ENCODE measurements at places on chromosomes 7 and 10. TPM values are rescaled to one million over a fixed set of nuclear protein-coding genes. Genes with fewer than 3 reads are reported as not detected.

DNA sequence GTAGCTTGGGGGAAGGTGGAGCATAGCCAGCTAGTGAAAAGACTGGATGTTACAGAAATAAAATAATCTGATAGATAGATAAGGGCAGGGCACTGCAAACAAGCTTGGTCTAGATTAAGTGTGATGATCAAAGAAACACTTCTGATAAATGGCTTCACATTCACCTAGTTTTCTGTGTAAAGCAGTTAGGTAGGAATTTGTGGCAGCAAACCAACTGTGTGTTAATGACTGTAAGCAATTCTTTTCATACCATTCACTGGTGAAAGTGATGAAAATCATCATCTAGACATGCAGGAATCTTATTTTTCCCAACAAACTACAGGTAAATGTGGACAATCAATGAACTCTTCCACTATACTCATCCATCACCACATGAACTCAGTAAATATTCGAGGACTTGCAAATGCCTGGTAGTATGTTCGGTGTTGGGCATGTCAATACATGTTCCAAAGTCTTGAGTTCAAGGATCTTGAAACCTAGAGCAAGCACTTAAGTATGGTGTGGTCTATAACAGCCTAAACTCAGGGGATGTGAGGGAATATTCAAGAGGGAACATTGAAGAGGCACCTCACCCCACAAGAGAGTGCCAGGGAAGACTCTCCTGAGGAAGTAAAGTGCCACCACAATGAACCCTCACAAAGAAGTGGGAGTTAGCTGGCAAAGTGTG, 20.5 kb downstream of the PON3 start:
- no peak for DNase-seq
- no peaks in the 10 kb centered on the region for H3K4me1 ChIP-seq
- H3K4me3 ChIP-seq: no peak overlapping the region
- H3K27me3 ChIP-seq: no peaks in the 10 kb centered on the region
- no peak overlapping the region for H3K27ac ChIP-seq
- peaks cover 18% of the 10 kb centered on the region for H3K36me3 ChIP-seq

- H3K27ac ChIP-seq: no peak overlapping the region
- H3K4me1 ChIP-seq: no peaks in the 10 kb centered on the region
- no peaks in the 10 kb centered on the region for H3K27me3 ChIP-seq
- H3K4me3 ChIP-seq: no peak overlapping the region
These were observed 99.1 kb downstream of the ZNF680 start for GRCh38 chr7:64463636-64464375.

GRCh38 chr7:76304888-76305375, 2.5 kb downstream of the HSPB1 start:
- H3K4me3 ChIP-seq: no peak overlapping the region
- peaks cover 9% of the 10 kb centered on the region for H3K36me3 ChIP-seq
- no peaks in the 10 kb centered on the region for H3K4me1 ChIP-seq
- DNase-seq: no peak
- H3K27ac ChIP-seq: no peak overlapping the region
- no peaks in the 10 kb centered on the region for H3K27me3 ChIP-seq

Gene BAZ1B
- 95.7 TPM for total RNA-seq

Gene MMP21
- not detected for total RNA-seq

Gene CPED1
- 0.13 TPM for total RNA-seq

GRCh38 chr7:103524042-103524907, 78.3 kb upstream of the SLC26A5 start:
- no peaks in the 10 kb centered on the region for H3K36me3 ChIP-seq
- no peak for DNase-seq

Gene DGKI
- 0.77 TPM for total RNA-seq

DNA sequence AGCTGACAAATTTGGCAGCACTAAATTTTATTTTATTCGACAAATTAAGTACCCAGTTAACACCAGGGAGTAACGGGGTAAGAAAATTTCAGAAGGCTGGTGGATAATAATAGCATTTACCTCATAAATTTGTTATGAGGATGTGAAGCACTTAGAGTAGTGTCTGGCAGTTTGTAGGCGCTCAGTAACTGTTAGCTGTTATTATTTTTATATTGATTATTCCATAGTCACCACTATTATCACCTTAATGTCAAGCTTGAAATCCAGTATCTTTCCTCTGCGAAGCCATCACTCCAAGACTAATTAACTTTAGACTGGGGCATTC, 563 bp upstream of the COA1 start:
- H3K4me3 ChIP-seq: peak overlapping the region; percentile 96
- H3K4me1 ChIP-seq: no peaks in the 10 kb centered on the region
- no peak overlapping the region for H3K27ac ChIP-seq
- DNase-seq: no peak
- H3K27me3 ChIP-seq: no peaks in the 10 kb centered on the region

GRCh38 chr10:43765516-43765915, 116.8 kb upstream of the ZNF32 start:
- H3K27ac ChIP-seq: no peak overlapping the region
- H3K27me3 ChIP-seq: no peaks in the 10 kb centered on the region
- no peak for DNase-seq
- H3K4me3 ChIP-seq: no peak overlapping the region
- H3K4me1 ChIP-seq: no peaks in the 10 kb centered on the region
- H3K36me3 ChIP-seq: no peaks in the 10 kb centered on the region

Gene ECD
- 41.6 TPM for total RNA-seq

Gene OR2A1
- not detected for total RNA-seq

Gene LIPK
- not detected for total RNA-seq

Gene EBLN1
- not detected for total RNA-seq

GRCh38 chr7:125675640-125676039, 746.0 kb upstream of the POT1 start:
- H3K36me3 ChIP-seq: no peaks in the 10 kb centered on the region
- no peak for DNase-seq
- H3K4me3 ChIP-seq: no peak overlapping the region
- H3K27ac ChIP-seq: no peak overlapping the region
- no peaks in the 10 kb centered on the region for H3K27me3 ChIP-seq

Gene ITGA8
- total RNA-seq: not detected

Gene SHH
- 0.07 TPM for total RNA-seq

Gene EPO
- 0.44 TPM for total RNA-seq

DNA sequence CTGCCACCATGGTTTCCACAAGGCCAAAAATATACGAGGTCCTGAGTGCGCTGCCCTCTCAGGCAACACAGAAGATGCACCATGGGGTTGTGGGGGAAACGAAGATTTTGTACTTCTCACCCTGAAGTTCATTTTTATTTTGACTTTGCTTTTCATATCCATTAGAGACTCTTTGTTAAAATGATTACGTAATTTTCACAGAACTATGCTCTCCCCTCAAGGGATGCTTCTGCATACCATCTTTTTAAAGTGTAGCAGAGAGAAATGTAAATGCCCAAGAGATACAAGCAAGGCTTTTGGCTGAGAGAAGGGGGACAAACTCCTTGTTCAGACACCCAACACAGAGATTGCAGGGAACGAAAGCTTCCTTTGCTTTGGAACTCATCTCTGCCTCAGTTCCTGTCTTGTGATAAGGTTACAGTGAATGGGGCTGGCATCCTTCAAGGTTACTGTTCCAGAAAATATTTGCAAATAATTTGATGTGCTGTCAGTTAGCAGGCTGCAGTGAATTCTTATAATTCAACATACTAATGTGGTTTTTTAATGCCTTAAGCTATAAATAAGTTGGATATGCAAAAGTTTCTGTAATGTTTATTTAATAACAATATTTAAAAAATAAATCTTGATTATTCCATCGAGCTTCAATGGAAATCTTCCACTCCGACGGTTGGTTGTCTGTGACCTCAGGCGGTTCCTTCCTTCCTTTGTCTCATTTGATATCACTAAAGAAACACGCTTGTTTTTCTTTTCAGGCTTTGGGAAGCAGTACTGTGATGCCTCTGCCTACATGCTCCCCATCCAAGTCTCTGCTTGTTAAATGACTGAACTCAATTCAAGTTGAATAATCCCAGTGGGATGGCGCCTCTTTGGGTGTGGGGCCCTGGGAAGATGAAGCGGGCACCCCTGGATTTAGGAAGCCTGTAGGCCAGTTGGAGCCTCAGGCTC, 209.3 kb upstream of the CTBP2 start:
- no peaks in the 10 kb centered on the region for H3K27me3 ChIP-seq
- H3K36me3 ChIP-seq: no peaks in the 10 kb centered on the region
- no peak for DNase-seq
- no peaks in the 10 kb centered on the region for H3K4me1 ChIP-seq
- no peak overlapping the region for H3K27ac ChIP-seq

- no peaks in the 10 kb centered on the region for H3K27me3 ChIP-seq
- no peak overlapping the region for H3K4me3 ChIP-seq
- no peak for DNase-seq
- H3K4me1 ChIP-seq: no peaks in the 10 kb centered on the region
- H3K36me3 ChIP-seq: no peaks in the 10 kb centered on the region
These were observed 561.2 kb upstream of the PHF14 start for GRCh38 chr7:10412422-10413019.

DNA sequence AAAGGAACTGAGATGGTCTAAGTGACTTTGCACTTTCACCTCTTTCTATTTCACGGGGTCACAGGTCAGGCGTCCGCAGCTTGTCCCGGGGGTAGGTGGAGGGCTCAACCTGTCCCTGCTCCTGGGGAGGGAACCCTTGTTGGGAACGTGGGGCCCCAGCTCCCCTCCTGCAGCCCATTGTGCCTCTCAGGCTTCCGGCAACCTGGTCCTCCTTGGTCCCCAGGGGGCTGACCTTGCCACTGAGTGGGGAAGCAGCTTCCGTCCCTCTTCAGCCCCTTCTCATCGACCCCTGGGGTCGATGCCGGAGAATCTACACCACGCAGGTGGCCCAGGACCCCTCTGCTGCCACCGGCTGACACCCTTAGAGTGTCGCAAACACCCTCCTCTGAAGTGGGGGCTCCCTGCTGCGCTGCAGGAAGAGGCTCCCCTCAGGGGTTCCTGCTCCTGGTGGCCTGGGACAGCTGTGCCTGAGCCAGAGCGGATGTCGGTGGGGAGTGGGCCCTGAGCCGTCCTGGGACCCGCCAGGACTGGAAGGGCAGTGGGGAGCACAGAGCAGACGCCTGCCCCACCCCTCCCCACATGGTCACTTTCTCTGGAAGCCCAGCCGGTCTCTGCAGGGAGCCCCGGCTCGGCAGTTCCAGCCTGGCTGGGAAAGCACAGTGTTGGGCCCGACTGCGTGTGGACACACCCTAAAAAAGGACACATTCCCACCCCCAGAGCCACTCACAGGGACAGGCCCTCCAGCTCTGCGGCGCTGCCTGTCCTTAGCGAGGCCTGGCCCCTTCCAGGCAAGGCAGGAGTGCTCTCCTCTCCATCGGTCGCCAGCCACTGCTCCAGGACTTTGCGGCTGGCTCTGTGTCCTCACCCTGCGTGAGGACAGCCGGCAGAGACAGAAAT, 357.5 kb upstream of the SHH start:
- H3K4me3 ChIP-seq: no peak overlapping the region
- DNase-seq: no peak
- no peaks in the 10 kb centered on the region for H3K27me3 ChIP-seq
- H3K27ac ChIP-seq: no peak overlapping the region
- H3K4me1 ChIP-seq: no peaks in the 10 kb centered on the region
- H3K36me3 ChIP-seq: no peaks in the 10 kb centered on the region

DNA sequence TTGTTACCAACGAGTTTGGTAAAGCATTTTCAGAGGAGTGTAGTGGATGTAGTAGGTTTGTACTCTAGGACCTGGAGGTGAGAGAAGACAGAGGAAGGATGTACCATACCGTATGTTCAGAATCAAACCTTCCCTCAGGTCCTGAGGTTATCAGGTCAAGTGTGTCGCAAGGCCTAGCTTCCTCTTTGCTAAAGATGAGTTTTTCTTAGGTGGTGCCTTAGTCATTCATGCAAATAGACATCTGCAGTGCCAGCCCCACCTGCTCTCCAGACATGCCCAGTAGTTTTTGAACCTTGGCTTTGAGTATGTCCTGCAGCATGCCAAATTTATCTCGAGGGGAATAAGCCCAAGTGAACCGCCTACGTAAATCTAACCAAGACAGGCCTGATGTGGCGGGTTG, 71.3 kb downstream of the HDAC9 start:
- DNase-seq: no peak
- no peak overlapping the region for H3K27ac ChIP-seq
- no peaks in the 10 kb centered on the region for H3K27me3 ChIP-seq

Gene SDK1
- total RNA-seq: 8.4 TPM
